ENCODE measurements at places on chromosomes 5 and 9.
A peak's percentile ranks its signal among the peaks of the same experiment; 100 is the strongest.

GRCh38 chr5:135980620-135981019 lies 25.8 kb upstream of the LECT2 start:
- DNase-seq, result no peak

GRCh38 chr9:112699230-112699629 lies 18.7 kb downstream of the INIP start:
- no peak for DNase-seq

- no peak for DNase-seq
Observed at GRCh38 chr9:38141746-38142591, 72.9 kb upstream of the SHB start.

DNA sequence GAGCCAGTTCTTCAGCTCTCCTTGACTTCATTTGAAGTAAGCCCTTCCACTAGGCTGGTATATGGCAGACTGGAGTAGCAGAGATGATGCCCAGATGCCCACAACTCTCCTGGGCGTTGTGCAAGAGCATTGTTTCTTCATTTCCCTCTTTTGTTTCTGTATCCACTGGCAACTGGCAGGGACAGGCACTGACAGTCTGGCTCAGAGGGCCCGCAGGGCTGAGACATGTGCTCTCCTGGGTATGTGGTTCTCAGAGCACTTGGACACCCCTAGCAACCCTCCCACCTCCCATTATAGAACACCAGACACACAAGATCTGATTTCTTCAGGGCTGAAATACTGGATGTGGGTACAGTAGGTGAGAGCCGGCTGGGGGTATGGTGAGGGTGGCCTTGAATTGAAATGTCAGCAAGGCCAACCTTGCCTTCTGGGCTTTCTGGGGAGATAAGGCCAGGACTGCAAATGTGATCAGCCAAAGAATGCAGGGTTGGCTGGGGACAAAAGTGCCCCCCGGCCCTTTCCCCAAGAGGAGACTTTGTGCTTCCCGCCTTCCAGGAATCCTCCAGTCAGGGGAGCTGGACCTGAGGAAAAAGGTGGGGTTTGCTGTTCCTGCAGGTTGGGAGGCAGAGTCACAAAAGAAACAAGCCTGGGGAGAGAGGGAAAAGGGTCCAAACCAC lies 28.6 kb upstream of the CTNNA1 start:
- no peak for DNase-seq

GRCh38 chr9:81031422-81032029 lies 657.8 kb downstream of the TLE1 start:
- DNase-seq, result no peak

- no peak for DNase-seq
Observed at GRCh38 chr5:32358611-32359010, 45.9 kb upstream of the MTMR12 start.

DNA sequence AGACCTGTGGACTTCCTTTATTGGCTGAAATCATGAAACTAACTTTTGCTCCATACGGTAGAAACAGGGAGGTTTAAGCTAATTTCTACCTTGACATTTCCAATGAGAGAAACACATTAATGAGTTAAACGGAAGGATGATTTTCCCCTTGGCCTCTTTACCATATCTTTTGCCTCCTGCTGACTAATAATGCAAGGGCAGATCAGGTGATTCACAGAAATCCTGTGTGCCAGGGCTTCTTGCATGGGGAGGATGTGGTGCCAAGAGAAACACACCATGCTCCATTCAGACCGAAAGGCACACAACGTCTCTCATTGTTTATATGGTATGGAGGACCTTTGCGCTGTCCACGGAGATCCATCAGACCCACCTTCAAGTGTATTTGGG lies 17.4 kb upstream of the PRLR start:
- no peak for DNase-seq

GRCh38 chr9:137948642-137949041 lies 71.1 kb downstream of the CACNA1B start:
- no peak for DNase-seq

DNA sequence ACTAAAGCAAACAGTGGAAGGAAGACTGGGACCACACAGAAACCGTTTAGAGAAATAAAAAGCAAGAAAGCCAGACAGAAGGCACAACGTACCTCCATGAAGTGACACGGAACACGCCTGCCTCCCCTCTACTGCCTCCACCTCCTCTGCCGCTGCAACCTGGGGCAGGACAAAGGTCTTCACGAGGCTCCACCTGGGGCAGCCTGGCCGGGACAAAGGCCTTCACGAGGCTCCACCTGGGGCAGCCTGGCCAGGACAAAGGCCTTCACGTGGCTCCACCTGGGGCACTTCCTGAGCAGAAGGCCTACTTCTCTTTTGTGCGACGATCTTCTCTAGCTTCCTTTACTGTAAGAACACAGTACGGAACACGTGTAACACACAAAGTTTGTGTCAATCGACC lies 11.7 kb downstream of the QSOX2 start:
- no peak for DNase-seq

DNA sequence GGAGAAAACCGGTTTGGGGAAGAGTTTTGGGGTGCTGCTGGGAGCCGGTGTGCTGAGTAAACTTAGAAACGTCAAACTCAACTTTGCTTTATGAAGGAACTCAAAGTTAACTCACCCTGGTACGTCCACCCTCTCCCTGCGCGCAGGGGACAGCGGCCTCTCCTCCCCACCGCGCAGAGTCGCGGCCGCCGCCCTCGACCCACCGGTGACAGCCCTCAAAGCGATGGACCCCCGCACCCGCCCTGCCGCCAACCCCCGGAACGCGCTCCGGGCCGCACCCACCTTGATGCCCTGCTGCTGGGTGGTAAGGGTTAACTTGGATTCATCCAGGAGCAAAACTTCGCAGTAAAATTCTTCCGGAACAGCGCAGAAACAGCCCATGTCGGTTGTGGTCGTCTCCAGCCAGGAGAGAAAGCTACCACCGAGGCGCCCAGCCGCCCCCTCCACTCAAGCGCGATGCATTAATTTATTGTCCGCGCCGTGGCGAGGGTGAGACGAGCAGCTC lies 366 bp downstream of the EPB41L4A start:
- DNase-seq, result no peak

DNA sequence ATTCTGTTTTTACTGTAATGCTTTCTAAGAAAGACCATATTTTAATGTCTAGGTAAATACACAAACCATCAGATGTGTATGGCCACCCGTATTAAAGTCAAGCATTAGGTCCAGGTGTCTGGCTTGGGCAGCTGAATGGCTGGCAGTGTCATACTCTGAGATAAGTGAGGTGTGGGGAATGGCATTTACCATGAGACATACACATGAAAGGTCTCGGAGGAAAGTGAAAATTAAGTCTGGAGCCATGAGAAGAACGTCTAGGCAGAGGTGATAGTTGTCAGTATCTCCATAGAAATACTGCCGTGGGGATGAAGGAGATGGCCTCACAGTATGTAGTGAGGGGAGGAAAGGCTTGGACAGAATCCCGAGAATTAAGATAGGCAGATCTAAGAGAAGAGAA lies 164.3 kb downstream of the TLE4 start:
- DNase-seq, result no peak

DNA sequence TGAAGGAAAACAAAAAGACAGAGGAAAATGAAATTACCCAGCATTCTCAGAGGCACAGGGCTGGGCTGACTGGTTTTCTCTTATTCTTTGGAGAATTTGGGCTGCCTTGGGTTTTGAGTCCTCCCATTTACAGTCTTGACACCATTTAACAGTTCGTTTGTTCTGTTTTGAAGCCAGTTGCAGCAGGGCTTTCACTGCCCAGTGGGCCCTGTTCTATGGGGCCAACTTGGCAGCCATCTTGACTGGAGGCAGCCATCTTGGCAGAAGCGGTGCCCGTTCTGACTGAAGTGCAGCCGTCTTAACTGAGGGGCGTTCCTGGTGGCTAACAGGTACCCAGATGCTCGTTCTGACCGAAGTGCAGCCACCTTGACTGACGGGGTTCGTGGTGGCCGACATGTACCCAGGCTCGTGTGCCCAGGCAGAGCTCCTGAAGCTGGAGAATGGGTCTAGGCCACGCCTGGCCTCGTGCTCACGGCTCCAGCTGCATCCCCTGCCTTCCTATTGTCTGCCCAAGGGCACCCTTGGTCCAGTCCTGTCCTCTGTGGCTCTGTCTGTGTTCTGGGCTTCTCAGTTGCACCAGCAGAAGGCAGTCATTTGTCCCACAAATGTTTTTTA lies 164.4 kb downstream of the GAPVD1 start:
- DNase-seq, result no peak

GRCh38 chr9:37034305-37034937 lies 353 bp upstream of the PAX5 start:
- DNase-seq, result no peak

DNA sequence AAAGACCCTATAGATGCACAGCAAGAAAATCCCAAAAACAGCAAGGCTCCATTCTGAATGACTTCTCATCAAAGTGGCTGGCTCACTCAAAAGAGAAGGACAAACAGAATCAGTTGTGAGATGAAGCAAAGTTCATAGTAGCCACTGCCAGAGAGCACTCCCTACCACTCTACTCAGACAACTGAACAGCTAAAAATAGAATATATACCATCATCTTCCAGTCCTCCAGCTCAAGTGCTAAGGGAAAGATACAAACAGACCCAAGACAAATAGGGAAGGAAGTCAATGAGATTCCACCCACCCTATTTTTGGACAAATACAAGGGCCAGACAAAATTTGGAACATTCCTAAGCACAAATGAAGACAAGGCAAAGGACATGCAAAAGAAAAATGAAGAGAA lies 20.6 kb downstream of the GNAQ start:
- no peak for DNase-seq

- peak; percentile 41 for DNase-seq
Observed at GRCh38 chr5:44332285-44332971, 56.8 kb downstream of the FGF10 start.

- DNase-seq, result no peak
Observed at GRCh38 chr5:124139477-124139876, 607.0 kb downstream of the ZNF608 start.

DNA sequence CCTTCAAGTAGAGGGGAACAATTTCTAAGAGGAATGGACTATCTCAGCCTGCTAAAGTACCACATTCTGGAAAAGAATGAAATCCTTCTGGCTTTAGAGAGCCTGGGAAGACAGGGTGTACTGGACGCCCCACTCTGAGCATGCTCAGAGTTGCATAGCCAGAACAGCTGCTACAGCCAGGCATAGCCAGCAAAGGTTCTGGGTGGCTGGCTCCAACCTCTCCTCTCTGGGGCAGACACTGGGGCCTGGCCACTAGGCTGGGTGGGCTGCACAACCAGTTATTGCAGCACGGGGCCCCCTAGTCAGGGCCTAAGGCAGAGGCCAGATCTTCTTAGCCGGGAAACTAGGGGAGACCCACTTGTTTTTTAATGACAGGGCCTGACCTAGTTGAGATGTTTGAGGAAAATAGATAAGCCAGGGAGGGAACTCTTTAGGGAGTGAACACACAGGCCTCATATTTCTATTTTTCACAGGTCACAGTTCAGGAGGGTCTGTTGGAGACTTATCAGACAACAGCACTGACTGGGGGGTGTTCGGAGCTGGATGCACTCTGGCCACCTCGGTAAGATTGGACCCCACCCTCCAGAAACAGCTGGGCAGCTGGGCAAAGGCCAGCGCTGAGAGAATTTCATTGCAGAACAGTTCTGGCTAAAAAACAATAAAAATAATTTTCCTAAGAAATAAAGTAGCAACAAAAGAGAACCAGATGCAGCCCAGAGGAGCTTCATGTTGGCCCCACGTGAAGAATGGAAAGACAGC lies 142.9 kb downstream of the LPAR1 start:
- no peak for DNase-seq

- DNase-seq, result no peak
Observed at GRCh38 chr9:14214693-14215092, 99.2 kb downstream of the NFIB start.

- no peak for DNase-seq
Observed at GRCh38 chr5:61901997-61902396, 404.0 kb upstream of the KIF2A start.

DNA sequence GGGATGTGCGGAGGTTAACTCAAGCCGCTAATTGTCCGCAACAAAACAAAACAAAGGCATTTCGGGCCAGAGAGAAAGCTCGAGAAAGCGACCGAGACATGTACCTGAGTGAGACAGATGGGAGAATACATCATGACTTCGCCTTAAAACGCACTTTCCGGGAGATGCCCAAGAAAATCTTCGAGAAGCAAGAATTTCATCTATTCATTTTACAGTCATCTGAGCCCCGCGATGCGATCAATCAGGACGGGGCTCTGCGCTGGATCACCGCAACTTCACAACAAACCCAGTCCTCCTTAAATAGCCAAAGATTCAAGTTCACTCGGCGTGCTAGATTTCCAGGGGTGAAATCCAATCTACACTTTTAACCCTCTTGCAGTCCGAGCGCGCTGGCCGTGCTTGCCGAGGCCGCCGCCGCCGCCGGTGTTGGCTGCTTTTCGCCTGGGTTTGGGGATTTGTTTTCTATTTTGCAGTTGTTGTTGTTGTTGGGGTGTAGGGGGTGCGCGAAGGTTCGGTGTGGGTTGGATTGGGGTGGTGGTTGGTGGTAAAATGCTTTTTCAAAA lies 482 bp downstream of the NFIB start:
- no peak for DNase-seq

DNA sequence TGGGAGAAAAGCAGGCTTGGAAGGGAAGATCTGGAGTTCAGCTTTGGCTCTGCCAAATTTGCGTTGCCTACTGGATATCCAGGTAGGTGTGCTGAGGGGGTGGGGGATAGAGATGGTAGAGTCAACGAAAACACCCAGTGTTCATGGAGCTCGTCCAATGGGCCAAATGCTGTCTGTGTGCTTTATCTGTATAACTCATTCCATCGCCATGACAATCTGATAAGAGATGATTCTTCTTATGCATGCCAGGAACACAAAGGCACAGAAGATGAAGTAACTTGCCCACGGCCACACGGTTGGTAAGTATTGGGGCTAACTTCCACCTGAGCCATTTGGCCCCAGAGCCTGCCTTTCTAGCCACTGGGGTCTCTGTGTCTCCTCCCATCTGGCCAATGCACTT lies 53.2 kb downstream of the BOD1 start:
- DNase-seq, result no peak

DNA sequence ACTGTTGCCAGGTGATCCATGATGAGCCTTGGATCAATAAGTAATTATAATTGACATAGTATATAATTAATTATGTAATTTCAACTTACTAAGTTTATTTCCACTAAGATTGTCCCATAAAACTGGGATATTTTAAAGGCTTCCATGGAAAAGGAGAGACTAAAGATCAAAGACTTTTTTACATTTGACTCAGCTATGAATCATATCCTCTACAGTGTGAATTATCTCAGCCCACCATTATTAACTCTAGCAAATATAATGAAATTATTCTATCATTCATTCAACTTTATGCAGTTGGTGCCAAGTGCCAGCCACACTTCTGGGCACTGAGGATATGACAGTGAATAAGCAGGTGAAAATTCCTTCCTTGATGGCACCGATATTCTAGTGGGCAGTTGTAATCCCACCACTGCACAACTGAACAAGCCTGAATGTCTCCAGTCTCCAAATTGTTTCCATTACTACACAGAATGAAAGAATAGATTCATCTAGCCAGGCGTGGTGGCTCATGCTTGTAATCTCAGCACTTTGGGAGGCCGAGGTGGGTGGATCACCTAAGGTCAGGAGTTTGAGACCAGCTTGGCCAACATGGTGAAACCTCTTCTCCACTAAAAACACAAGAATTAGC lies 21.9 kb upstream of the TXN start:
- DNase-seq, result no peak

- DNase-seq, result no peak
Observed at GRCh38 chr5:58699762-58700118, 116.9 kb downstream of the RAB3C start.

Data from SK-N-DZ (cell line).